ENCODE measurements at places on chromosomes 1 and 21. TPM values are rescaled to one million over a fixed set of nuclear protein-coding genes. Genes with fewer than 3 reads are reported as not detected.

DNA sequence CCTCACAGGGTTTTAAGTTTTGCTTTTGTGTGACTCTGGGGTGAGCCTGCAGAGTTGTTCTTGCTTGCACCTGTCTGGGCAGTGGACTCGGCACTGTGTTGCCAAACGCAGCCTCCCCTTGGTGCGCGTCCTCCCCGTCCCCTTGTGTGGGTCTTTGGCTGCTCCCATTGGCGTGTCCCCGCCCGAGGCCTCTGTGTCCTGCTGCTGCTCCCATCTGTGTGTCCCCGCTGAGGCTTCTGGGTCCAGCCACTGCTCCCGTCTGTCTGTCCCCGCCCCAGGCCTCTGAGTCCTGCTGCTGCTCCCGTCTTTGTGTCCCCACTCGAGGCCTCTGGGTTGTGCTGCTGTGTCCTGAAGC, 62.8 kb downstream of the PCNT start:
- H3K36me3 ChIP-seq = peaks cover 2% of the 10 kb centered on the region
- no peak overlapping the region for H3K27ac ChIP-seq
- DNase-seq = no peak
- no peaks in the 10 kb centered on the region for H3K4me1 ChIP-seq

GRCh38 chr1:23370330-23370708, 683 bp upstream of the ZNF436 start:
- H3K4me1 ChIP-seq = peaks cover 31% of the 10 kb centered on the region
- peak overlapping the region; percentile 97 for H3K27ac ChIP-seq
- DNase-seq = no peak
- peak overlapping the region; percentile 98 for H3K4me3 ChIP-seq
- peaks cover 18% of the 10 kb centered on the region for H3K36me3 ChIP-seq

DNA sequence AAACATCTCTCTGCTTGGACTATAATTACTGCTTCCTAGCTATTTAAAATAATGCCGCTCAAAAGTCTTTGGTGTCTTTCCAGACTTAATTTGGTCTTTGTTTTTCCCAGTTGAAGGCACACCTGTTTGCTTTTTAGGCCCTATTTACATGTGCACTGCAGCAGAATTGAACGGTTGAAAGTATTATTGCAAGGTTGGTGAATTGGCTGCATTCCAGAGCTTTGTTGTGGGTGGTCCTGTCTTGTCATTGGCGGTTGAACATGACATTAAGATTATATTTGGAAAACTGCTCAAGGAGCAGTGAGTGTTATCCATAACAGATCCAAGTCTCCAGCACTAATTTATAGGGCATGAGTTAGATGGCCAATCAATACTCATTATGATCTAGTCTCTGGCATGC, 656.3 kb downstream of the PTPRC start:
- H3K4me3 ChIP-seq = no peak overlapping the region
- H3K27ac ChIP-seq = no peak overlapping the region
- H3K27me3 ChIP-seq = no peaks in the 10 kb centered on the region
- H3K4me1 ChIP-seq = peaks cover 15% of the 10 kb centered on the region
- no peaks in the 10 kb centered on the region for H3K36me3 ChIP-seq

DNA sequence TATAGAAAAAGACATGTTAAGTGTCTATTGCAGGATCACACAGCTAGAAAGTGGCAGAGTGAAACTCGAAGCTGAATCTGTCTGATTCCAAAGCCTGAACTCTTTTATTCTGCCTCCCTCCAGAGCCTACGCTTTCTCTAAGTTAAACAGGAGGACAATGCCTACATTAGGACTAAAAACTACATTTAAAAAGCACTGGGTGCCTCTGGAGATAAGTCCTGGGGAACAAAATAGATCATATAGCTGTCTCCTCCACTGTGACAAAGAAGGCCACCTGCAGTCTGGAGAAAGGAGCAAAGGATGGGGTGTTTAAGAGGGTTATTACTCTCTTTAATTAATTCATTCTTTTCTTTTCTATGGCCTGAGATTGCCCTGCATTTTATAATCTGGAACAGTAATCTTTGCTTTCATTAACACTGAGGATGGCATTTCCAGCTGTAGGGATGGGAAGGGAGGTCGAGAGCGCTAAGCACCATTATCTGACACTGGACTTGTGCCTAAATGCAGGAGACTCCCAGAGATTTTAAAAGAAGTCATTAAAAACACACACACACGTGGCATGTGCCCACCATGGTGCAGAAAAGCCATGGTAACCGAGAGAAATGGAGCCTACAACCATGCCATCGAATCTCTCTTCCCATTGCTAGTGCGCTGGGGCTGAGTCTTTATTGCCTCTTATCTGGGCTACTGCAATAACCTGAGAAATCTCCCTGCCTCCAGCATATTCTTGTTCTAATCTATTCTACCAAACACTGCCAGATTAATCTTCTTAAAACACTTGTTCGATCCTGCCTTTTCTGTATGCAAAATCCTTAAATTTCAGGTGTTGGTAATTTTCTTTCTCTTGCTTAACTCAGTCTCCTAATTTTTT, 92.2 kb downstream of the PLXNA2 start:
- H3K27me3 ChIP-seq = no peaks in the 10 kb centered on the region
- no peaks in the 10 kb centered on the region for H3K36me3 ChIP-seq
- no peak for DNase-seq
- H3K4me3 ChIP-seq = no peak overlapping the region
- no peaks in the 10 kb centered on the region for H3K4me1 ChIP-seq

DNA sequence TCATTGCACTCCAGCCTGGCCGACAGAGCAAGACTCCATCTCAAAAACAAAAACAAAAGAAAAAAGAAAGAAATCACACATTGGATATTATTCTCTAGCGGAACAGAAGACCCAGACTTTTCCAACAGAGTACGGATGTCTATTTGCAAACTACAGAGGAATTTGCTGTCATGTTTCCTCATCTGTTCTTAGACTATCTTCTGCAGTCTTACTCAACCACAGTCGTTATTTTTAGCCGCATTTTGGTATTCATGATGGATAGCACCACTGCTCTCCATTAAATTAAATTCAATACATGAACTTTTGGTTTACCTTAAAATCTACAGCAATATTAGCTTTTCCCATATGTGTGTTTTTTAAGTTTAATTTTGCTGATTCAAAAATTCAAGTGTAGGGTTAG, 14.2 kb upstream of the HEATR1 start:
- H3K27ac ChIP-seq = no peak overlapping the region
- H3K36me3 ChIP-seq = no peaks in the 10 kb centered on the region
- H3K4me1 ChIP-seq = no peaks in the 10 kb centered on the region
- DNase-seq = no peak
- no peaks in the 10 kb centered on the region for H3K27me3 ChIP-seq
- H3K4me3 ChIP-seq = no peak overlapping the region

The OR2L5 gene
- not detected for total RNA-seq

The LEFTY2 gene
- not detected for total RNA-seq

GRCh38 chr1:46539972-46540371, 11.5 kb downstream of the KNCN start:
- H3K36me3 ChIP-seq = no peaks in the 10 kb centered on the region
- H3K4me1 ChIP-seq = peaks cover 8% of the 10 kb centered on the region
- DNase-seq = peak; percentile 100
- no peak overlapping the region for H3K4me3 ChIP-seq
- H3K27ac ChIP-seq = no peak overlapping the region

DNA sequence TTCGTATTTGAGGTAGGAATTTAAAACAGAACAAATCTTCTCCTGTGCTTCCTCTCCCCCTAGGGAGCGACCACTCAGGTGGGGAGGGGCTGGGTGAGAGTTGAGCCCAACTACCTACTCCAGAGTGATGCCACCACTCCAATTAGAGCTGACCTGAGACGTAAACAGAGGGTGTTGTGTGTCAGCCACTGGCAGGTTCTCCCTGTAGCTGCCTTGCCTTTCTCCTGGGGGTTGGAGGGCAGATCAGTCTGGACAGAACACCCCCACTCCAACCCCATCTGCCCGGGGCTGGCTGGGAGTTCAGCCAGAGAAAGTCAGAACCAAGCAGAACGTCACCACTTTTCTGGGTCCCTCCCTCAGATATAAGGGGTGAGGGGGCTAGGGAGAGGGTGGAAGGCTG, 2.0 kb downstream of the HPDL start:
- DNase-seq = no peak
- peaks cover 16% of the 10 kb centered on the region for H3K36me3 ChIP-seq
- peaks cover 8% of the 10 kb centered on the region for H3K4me1 ChIP-seq
- no peaks in the 10 kb centered on the region for H3K27me3 ChIP-seq
- H3K4me3 ChIP-seq = no peak overlapping the region

DNA sequence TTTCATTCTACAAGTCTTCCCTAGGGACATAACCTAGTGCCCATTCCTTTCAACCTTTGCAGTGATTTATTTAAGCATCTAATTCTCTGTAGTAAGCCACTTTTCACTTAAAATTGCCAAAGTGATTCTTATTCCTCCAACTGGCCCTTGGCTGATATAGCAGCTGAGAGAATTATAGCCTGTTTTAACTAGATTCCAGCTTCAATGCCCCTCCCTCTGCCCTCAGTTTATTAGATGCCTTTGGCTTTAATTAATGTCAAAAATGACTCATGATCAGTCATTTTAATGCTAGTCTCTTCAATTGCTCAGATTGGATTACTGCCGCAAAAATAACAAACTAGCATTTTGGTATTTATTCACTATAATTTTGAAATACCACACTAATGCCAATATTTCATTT, 145.4 kb upstream of the KCTD3 start:
- no peak overlapping the region for H3K27ac ChIP-seq
- H3K27me3 ChIP-seq = no peaks in the 10 kb centered on the region
- no peak overlapping the region for H3K4me3 ChIP-seq
- DNase-seq = no peak
- H3K36me3 ChIP-seq = no peaks in the 10 kb centered on the region

The OR2L2 gene
- under 0.01 TPM for total RNA-seq

GRCh38 chr1:21620011-21620410, 49.1 kb downstream of the RAP1GAP start:
- no peak overlapping the region for H3K4me3 ChIP-seq
- H3K27me3 ChIP-seq = peaks cover 34% of the 10 kb centered on the region
- no peak overlapping the region for H3K27ac ChIP-seq
- H3K36me3 ChIP-seq = no peaks in the 10 kb centered on the region
- no peaks in the 10 kb centered on the region for H3K4me1 ChIP-seq
- no peak for DNase-seq

GRCh38 chr1:152967201-152967600, 3.2 kb upstream of the SPRR4 start:
- no peaks in the 10 kb centered on the region for H3K4me1 ChIP-seq
- H3K27me3 ChIP-seq = no peaks in the 10 kb centered on the region
- H3K36me3 ChIP-seq = no peaks in the 10 kb centered on the region

The PYGO2 gene
- 18.5 TPM for total RNA-seq

DNA sequence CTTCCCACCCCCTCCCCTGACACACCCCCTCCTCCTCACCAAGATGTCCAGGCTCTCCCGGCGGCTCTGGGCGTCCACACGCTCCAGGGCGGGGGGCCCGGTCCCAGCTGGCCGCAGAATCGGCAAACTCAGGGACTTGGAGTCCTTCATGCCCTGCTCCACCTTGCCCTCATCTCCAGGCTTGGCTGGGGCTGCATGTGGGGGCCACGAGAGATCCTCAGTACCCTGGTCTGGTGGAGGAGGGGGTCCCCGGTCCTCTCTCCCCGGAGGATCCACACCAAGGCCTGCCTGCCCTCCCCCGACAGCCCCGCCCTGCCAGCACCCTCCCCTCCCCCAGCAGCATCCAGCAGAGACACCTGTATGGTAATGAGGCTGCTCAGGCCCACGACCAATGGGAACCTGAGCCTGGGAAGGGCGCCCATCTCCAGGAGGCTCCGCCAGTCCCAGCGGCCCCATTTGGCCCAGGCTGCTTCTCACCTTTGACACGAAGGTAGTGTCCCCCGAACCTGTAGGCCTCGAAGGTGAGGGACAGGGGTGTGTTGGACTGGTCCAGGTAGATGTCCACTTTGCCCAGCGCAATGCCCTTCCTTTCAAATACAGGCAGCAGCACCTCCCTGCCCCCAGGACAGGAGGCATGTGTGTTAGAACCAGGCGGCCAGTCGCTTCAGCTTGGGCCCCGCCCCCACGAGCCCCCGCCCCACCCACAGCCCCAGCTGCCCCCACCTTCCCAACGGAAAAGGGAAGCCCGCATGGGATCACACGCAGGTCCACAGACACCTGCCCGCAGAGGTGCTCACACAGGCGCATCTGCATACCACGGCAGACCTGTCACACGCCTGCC, 8.2 kb upstream of the TNFRSF25 start:
- H3K36me3 ChIP-seq = peaks cover 16% of the 10 kb centered on the region
- no peak overlapping the region for H3K4me3 ChIP-seq
- no peak for DNase-seq
- H3K27ac ChIP-seq = no peak overlapping the region
- no peaks in the 10 kb centered on the region for H3K4me1 ChIP-seq

DNA sequence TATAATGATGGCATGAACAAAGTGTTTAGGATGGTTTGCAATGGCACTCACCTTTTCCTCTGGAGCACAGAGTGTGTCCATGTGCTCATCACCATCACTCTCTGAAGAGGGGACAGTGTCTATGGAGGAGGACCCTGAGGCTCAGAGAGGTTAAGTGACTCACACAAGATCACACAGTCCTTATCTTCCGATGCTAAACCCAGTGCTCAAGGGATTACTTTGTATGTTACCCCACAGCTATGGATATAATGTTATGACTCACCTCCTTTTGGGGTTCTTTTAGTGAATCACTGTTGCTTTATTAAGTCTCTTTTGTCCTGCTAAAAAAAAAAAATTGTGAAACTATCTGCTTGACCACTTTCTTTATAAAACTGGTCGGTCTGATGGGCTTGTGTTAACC, 67.6 kb downstream of the TENT5C start:
- peaks cover 21% of the 10 kb centered on the region for H3K4me1 ChIP-seq
- peaks cover 13% of the 10 kb centered on the region for H3K27me3 ChIP-seq
- peak; percentile 76 for DNase-seq

GRCh38 chr1:226702318-226702956, 36.6 kb downstream of the ITPKB start:
- H3K36me3 ChIP-seq = no peaks in the 10 kb centered on the region
- peak; percentile 97 for DNase-seq
- peaks cover 14% of the 10 kb centered on the region for H3K4me1 ChIP-seq
- H3K4me3 ChIP-seq = peak overlapping the region; percentile 81
- no peaks in the 10 kb centered on the region for H3K27me3 ChIP-seq
- peak overlapping the region; percentile 95 for H3K27ac ChIP-seq

The PEAR1 gene
- 17.0 TPM for total RNA-seq

The PLCH2 gene
- total RNA-seq = not detected

GRCh38 chr1:235077163-235077540, 51.5 kb downstream of the TOMM20 start:
- no peaks in the 10 kb centered on the region for H3K27me3 ChIP-seq
- H3K36me3 ChIP-seq = no peaks in the 10 kb centered on the region
- DNase-seq = peak; percentile 25
- no peak overlapping the region for H3K4me3 ChIP-seq
- peak overlapping the region; percentile 52 for H3K27ac ChIP-seq

The CAPN2 gene
- total RNA-seq = 341 TPM

The GPR3 gene
- total RNA-seq = under 0.01 TPM

The SELENBP1 gene
- total RNA-seq = 28.3 TPM

The CLIC6 gene
- total RNA-seq = under 0.01 TPM

The SFN gene
- under 0.01 TPM for total RNA-seq

The DISC1 gene
- 10.3 TPM for total RNA-seq

GRCh38 chr1:1618396-1619068, 3.2 kb downstream of the MIB2 start:
- H3K27me3 ChIP-seq = no peaks in the 10 kb centered on the region
- no peak overlapping the region for H3K4me3 ChIP-seq
- peak; percentile 89 for DNase-seq
- peaks cover 23% of the 10 kb centered on the region for H3K4me1 ChIP-seq

The ZFP69B gene
- total RNA-seq = 4.7 TPM

GRCh38 chr1:164086832-164087231, 472.2 kb upstream of the PBX1 start:
- no peaks in the 10 kb centered on the region for H3K36me3 ChIP-seq
- H3K27ac ChIP-seq = no peak overlapping the region
- no peak for DNase-seq
- H3K4me1 ChIP-seq = no peaks in the 10 kb centered on the region
- H3K27me3 ChIP-seq = no peaks in the 10 kb centered on the region

The CNIH3 gene
- 3.6 TPM for total RNA-seq

The ETNK2 gene
- total RNA-seq = 0.72 TPM
